ENCODE measurements at places on chromosomes 11 and 22.
A peak's percentile ranks its signal among the peaks of the same experiment; 100 is the strongest.

DNA sequence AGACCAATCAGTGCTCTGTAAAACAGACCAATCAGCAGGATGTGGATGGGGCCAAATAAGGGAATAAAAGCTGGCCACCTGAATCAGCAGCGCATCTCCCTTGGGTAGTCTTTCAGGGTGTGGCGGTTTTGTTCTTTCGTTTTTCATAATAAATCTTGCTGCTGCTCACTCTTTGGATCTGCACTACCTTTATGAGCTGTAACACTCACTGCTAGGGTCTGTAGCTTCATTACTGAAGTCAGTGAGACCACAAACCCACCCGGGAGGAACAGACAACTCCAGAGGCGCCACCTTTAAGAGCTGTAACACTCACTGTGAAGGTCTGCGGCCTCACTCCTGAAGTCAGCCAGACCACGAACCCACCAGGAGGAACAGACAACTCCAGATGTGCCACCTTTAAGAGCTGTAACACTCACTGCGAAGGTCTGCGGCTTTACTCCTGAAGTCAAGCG is 175.5 kb upstream of the PDGFD start:
- no peak for DNase-seq

DNA sequence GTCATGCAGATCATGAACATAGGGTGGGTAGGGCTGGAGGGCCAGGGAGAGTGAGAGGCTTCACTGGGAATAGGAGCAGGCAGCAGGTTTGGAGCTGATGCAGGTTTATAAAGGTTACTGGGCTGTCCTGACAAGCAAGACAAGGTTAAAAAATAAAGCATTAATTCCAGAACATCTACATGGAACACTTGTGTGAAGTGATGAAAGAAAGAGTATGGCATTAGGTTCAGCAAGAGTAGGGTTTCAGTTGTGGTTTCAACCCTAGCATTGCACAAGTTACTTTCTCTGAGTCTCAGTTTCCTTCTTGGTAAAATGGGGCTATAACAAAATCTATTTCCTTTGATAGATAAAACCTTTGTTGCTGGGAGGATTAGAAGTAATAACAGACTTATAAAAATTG is 114.6 kb upstream of the SESN3 start:
- no peak for DNase-seq

DNA sequence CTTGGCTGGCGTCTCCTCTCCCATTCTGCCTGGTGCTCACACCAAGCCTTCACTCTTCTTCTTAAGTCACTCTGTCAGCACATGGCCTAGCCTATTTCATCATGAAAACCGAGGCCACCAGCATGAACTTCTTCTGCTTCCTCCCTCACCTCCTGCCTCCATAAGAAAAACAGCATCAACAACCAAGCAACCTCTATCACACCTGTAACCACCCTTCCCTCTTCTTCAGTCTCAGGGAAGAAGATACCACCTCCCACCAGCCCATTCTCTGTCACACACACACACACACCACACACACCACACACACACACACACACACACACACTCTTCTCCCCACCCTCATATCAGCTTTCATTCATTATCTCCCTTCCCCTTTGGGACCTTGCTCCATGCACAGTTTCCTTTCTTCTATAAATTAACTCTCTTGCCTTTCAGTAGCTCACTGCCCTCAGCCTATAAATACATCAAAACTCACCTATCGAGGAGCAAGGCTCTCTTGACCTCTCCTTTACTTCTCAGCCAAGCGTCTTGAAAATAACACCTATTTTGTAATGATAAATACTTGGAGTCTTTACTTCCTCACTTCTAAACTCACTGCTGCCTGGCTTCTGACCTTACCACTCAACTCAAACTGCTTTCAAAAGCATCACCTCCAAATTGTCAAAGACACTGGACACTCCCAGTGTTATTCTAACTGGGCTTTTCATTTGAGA is 36.6 kb downstream of the SC5D start:
- peak; percentile 64 for DNase-seq

GRCh38 chr11:83779876-83780275 is 493.7 kb upstream of the CCDC90B start:
- no peak for DNase-seq

DNA sequence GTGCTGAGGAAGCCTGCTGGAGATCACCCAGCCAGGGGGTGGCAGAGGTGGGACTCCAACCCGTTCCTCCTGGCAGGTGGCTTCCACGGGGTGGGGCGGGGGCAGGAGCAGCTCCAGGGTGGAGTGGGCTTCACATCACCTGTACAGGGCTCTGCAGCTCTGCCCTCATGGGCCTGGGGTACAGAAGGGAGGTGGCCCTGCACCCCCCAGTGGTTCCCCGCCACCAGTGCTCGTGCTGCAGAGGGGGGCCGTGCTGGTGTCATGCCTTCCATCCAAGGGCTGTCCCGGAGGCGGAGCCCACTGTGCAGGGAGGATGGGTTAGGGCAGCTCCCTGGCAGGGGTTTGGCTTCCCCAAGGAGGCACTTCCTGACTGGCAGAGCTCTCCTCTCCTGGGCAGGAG is 76.4 kb upstream of the SHISAL1 start:
- DNase-seq, result no peak

DNA sequence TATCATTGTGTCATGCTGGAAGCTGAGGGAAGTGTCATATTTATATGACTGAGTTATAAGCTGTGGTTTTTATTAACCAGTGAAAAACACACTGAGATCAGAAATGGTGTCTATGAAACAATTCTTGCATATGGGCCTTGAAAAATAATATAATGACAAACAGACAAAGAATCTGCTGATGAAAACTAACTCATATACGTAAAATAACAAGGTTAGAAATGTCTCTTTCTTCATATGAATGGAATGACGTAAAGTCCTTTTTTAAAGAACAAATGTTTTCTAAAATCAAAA is 48.8 kb upstream of the PHF21B start:
- DNase-seq, result no peak

GRCh38 chr11:1088927-1089737 is 14.5 kb downstream of the MUC2 start:
- no peak for DNase-seq

DNA sequence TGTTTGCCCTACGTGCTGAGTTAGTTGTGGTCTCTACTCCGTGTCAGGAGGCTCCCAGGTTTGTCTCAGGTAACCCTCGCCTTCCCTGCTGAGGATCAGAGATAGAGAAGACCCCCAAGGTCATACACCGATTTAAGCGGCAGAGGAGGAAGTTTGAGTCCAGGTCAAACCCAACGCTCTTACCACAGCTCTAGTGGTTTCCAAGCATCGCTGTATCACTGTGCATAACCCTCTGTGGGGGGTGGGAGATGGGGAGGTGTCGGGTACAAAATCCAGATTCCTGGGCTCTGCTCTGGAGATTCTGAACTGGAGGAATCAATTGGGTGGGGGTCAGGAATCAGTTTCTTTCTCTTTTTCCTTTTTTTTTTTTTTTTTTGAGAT is 627 bp downstream of the DNAJC4 start:
- DNase-seq, result no peak

DNA sequence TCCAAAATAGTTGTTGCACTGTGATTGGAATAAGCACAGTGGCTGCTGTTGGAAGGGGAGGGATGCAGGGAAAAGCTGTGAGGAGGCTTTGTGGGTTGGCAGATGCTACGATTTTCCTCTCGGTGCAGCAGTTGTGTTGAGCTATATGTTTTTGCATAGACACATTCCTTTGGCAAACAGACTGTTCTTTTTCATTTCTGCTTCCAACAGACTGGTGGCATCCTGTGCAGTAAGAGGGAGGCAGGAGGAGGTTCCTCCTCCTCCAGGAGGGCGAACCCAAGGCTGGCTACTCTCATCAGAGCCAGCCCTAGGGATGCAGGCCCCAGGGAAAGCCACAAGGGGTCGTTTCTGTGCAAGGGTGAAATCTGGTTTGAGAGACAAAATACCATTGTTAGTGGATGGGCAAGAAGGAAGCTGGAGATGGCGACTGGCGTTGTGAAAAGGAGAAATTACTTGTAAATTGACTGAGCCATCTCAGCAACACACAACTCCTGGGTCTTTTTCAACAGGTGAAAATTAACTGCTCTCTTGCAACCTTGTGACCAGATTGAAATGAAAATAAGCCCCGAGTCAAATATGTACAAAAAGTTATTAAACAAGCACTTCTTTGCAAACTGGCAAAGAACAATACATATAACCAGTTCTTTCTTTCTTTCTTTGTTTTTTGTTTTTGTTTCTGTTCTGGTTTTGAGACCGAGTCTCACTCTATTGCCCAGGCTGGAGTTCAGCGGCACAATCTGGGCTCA is 26.5 kb upstream of the UBASH3B start:
- DNase-seq, result peak; percentile 85

GRCh38 chr11:16749666-16750065 is 11.2 kb downstream of the C11orf58 start:
- no peak for DNase-seq

GRCh38 chr22:39239561-39240423 is 5.0 kb downstream of the PDGFB start:
- no peak for DNase-seq

- peak; percentile 3 for DNase-seq
These were observed at the start of gene BID for GRCh38 chr22:17774206-17774925. TSS of gene BID (minus strand) at chr22:17774469. CDS start at chr22:17750116, 24,353 bp downstream.

- no peak for DNase-seq
These were observed 29.2 kb downstream of the GRAMD4 start for GRCh38 chr22:46649141-46650077.

DNA sequence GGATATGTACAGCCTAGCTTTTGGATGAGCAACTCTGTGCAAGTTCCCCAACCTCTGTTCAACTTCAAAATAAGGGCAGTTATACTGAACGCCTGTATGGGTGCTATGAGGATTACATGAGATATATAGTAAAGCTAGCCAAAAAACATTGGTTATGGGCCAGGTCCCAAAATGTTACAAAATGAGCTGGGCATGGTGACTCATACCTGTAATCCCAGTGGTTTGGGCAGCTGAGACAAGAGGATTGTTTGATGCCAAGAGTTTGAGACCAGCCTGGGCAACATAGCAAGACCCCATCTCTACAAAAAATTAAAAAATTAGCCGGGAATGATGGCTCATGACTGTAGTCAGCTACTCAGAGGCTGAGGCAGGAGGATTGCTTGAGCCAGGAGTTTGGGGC is 118.4 kb downstream of the TEAD1 start:
- DNase-seq, result no peak

- no peak for DNase-seq
These were observed 57.5 kb downstream of the PTPRJ start for GRCh38 chr11:48037709-48038468.

GRCh38 chr11:68120273-68121066 is 718 bp downstream of the CHKA start:
- DNase-seq, result no peak

DNA sequence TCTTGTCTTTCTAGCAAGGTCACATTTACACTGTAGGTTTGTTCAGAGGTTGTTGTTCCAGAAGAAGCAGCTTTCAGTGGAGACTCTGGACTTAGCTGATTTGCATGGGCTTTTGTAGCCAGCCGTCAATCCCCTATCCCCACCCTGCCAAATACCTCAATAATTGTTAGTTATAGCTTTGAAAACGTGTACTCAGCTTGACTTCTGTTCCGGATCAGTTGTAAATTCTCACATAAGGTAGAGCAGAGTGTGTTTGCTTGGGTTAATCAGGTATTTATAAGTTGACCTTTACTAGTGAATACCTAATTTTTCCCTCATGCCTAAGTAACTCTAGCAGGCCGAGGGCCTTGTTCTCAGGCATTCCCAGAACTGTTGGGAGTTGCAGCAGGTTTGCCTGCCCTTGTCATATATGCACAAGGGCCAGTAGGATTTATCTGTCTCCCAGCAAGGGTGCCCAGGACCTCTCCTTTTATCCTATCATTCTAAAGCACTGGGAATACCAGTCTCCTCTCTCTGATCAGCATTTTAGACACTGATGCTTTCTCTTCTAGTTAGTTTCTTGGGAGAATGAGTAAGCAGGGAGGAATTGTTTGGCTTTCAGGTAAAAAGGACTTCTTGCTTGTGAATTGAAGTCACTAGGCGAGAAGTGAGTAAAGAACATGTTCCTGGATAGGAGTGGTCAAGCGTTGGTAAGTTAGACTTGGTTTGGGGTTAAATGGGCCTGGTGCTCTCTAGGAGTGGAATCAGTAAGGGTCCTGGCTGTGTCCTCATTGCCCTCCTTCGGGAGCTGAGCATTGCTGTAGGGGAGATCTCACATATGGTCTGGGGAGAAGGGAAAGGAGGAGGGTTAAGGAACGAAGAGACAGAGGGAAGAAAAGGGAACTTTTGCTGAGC is 22.1 kb downstream of the STIM1 start:
- DNase-seq, result no peak

DNA sequence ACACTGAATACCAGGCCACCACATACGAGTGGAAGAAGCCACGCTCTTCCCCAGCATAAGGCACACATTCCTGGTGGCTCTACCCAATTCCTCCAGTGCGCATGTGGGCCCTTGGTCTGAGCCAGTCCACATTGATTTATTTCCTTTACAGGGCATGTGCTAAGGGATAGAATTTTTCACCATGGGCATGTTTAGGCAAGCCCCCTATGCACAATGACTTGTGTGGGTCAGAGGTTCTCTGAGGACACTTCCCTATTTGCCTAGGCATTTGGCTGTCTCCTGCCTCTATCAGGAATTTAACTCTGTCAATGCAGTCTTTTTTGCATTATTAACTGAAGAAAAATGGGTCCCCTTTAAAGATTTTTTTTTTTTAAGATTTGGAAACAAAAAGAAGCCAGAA is 718.1 kb downstream of the NTM start:
- DNase-seq, result no peak

GRCh38 chr11:1669546-1670218 is 27.3 kb upstream of the KRTAP5-6 start:
- no peak for DNase-seq

GRCh38 chr11:103961010-103961409 is 75.4 kb upstream of the DDI1 start:
- DNase-seq, result no peak

DNA sequence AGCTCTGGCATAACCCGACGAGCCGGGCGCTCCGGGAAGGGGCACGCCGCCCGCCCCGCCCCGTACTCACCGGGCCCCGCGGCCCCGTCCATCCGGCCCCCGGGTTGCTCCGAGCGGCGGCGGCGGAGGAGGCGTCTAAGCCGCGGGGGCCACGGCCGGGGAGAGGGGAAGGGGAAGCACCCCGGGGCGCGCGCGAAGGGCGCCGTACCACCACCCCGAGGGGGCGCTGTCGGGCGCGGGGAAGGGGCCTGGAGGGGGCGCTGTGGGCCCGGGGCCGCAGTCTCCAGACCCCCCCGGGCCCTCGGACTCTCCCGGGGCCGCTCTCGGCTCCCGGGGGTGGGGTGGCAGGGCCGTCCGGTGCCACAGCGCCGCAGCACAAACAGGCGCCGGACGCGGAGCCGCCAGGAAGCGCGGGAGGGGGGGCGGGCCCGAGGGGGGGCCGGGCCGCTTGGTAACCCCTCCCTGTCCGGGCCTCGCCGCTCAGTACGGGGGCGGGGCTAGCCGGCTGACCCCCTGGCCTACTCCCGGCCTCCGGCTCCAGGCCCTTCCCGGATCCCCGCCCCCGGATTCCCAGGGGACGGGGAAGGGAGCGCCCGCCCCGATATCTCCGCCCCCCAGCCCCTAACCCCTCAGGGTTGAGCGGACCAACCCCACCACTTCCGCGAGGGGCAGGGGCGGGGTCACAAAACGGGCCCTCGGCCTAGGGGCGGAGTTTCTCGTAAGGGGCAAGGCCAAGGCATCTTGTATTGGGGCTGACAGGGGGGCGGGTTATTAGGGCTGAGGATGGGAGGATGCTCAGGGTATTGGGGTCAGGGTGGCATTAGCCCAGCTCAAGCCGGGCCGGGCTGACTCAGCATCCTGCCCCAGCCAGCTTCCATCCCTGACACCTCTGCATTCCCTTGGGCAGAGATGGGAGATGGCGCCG is at the start of the genes EML3 and ROM1:
Gene EML3 (minus strand): TSS at position 410 of the 925 bp plus-strand sequence. CDS start 318 bp downstream, at position 92.
Gene ROM1 (plus strand): TSS at position 892 of the 925 bp plus-strand sequence. CDS start 25 bp downstream, at position 917.
- peak; percentile 30 for DNase-seq
